Activated T-cell treated with anti-CD3 and anti-CD28 coated beads for 48 hours (primary cell): ENCODE measurements at places on chromosomes 7 and 10.
A peak's percentile ranks its signal among the peaks of the same experiment; 100 is the strongest.

- DNase-seq, result peak; percentile 12
Observed at GRCh38 chr7:51430480-51431086, 114.0 kb upstream of the COBL start.

DNA sequence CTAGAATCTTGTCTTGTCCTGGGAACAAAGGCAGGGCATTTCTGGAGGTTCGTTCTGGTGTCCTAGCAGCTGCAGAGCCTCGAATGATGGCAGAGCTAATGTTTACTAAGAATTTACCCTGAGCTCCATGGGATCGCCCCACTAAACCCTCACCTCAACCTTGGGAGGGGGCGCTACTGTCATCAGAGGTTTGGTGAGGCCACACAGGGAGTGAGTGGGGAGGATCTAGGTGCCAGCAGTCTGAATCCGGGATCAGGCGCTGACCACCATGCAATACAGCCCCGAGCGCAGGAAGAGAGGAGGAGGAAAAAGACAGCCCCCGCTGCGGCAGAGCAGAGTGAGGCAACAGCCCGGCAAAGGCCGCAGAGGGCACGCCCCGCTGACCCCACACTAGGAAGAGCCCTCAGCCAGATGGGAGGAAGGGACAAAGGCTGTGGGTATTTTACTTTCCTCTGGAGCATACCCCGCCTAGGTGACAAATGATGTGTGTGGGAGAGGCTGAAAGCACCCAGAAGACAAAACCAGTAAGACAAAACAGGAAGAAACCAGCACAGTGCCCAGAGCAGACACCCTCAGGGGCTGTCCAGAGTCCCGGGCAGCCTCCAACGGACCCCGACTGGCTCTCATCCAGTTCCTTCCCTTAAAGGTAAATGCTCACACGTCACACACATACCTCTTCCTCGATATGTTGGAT lies 103.5 kb downstream of the FAM53B start:
- DNase-seq, result no peak

DNA sequence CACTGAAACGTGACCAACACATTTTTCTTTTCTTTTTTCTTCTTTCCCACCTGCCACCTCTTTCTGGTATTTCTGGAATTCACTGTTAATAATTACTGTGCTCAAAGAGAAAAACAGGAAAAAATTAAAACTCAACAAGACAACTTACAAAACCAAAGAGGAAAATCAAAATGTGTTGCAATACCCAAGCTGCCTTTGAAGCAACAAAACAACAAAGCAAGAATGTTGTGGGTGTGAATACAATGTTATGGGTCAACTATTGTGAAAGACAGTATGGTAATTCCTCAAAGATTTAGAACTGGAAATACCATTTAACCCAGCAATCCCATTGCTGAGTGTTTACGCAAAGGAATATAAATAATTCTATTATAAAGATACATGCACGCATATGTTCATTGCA lies 415.1 kb downstream of the GFRA1 start:
- no peak for DNase-seq

DNA sequence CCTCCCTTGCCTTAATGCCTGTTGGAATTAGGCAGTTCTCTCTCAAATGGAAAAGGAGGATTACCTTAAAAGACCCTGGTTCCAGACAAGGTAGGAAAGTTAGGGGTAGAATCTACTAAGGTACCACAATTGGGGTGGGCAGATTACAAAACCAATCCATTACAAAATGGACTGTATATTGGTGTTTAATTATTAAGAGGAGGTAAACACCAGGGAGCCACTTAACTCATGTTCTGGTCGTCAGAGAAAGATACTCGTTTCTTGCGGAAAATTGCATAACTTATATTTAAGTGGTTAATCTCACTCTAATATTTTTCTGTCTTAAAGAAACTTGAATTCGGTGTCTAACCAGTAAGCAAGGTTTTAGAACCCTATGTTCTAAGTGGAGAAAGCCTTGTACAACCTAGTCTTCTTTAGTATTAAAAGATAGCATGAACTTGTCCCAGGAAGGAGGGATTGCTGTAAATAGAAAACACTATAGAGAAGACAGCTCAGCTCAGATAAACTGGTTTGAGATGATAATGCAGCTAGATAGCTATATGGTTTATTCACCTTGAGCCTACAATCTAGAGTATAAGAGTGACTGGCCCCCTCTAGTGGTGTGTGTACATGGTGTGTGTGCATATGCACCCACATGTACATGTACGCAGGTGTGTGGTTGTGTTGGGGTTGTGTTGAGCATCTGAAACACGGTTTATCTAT lies 58.0 kb upstream of the STRIP2 start:
- DNase-seq, result peak; percentile 29

- no peak for DNase-seq
Observed at GRCh38 chr7:127771707-127772106, 119.7 kb downstream of the SND1 start.

DNA sequence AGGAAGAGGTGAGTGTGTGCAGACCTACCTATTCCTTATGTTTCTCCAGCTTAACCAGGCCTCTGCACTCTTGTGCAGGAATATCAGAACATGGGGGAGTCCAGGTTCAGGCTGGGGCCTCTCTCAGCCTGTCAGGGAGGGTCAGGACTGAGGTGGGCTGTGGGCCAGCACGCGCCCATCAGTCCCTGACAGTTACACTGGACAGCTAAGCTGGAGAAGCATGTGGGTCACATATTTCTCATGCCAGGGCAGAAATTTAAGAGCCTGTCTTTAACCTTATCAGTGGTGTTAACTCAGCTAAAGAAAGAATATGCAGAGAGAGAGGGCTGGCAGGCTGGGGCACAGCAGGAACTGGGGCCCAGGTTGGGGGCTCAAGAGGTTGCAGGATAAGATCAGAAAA lies 8.7 kb upstream of the POLD2 start:
- DNase-seq, result no peak

DNA sequence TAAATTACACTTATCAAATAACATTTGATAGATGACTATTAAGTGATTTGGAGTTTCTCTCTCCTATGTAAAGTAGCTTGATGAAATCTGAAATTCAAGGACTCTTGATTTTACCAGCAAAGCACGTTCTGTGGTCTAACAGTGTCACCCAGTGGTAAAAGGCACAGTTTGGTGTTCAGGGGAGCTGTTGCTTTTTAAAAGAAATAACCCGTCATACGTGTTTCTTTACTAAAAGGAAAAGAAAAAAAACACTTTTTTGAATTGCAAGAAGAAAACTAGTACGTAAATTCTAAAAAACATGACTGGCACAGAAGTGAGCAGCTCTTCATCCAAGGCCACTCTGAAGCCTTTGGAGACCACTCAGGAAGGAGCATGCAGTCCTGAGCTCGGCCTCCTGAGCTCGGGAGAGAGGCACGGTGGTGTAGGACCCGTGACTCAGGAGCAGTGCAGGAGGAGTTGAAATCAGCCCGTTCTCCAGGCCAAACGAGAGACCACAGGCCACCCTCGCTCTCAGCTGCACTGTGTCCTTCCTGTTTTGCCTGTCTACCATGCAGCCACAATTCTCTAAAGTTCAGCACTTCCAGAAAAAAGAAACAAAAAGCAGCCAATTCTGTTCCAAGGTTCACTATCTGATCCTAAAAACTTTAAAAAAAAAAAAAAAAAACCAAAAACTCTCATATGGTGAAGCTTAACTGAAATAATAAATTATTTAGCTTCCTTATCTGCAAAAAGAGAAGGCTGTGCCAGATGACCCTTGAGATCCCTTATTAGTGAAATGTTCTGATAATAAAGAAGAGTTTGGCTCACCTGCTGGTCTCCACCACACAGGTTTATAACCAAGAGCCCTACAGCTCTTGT lies 212.6 kb upstream of the FRMD4A start:
- DNase-seq, result no peak

DNA sequence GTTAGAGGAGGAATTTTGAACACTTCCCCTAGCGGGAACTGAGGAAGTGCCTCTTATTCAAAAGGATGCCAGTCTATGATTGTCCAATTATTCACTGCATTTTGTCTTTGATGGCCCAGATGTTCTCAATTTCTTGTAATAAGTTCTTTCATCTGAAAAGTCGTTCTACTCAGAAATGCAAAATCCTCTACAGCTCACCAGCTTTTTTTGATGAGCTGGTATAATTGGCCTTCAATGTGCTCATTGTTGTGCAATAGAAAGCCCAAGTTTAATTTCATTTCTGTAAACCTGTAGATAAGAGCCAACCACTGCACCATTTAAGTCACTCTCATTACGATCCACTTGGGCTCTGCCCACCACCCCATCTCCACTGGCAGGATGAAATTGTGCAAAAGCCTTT lies 978.7 kb upstream of the AUTS2 start:
- DNase-seq, result no peak

DNA sequence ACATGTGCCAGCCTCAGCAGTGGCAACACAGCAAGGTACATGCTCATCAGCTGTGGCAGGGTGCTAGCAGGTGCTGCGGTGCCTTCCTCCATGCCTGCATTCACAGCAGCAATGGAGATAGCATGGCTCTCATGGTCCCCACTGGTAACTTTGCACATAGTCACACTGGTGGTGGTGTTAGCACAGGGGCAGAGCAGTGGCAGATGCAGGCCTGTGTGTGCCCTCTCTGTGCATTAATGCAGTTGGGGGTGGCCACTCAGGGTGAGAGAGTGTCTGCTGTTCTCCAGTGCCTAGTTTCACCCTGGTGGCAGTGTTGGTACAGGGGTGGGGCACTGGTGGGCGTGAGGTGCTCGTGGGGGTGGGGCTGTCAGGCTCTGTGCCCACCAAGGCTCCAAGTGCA lies 17.7 kb upstream of the PPP1R3A start:
- DNase-seq, result no peak

DNA sequence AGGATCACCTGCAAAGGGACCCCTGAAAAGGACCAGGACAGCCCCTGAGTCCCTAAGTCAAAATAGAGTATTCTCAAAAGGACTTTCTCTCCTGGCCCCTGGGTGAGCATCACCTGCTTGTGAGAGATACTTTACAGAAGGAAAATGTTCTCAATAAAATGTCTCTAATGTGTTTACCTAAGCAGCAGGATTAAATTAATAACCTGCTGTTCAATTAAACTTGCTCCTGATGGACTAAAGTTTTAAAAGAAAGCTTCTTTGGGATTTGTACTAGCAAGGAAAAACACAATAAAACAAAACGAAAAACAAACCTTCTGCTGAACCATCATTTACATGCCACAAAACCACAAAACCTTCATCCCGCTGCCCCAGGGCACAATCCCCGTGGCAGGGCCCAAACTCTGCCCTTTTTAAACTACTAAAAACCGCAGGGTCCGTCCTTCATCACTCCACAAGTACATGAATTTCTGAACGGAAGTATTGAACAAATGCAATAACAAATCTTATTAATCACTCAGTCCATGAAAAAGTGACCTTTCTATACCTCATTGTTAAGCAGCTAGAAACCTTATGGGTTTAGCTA lies 197.7 kb downstream of the TCERG1L start:
- no peak for DNase-seq

- no peak for DNase-seq
Observed at GRCh38 chr10:78931321-78932053, 137.3 kb upstream of the ZMIZ1 start.

GRCh38 chr7:55158541-55159382 lies 139.9 kb downstream of the EGFR start:
- DNase-seq, result no peak

DNA sequence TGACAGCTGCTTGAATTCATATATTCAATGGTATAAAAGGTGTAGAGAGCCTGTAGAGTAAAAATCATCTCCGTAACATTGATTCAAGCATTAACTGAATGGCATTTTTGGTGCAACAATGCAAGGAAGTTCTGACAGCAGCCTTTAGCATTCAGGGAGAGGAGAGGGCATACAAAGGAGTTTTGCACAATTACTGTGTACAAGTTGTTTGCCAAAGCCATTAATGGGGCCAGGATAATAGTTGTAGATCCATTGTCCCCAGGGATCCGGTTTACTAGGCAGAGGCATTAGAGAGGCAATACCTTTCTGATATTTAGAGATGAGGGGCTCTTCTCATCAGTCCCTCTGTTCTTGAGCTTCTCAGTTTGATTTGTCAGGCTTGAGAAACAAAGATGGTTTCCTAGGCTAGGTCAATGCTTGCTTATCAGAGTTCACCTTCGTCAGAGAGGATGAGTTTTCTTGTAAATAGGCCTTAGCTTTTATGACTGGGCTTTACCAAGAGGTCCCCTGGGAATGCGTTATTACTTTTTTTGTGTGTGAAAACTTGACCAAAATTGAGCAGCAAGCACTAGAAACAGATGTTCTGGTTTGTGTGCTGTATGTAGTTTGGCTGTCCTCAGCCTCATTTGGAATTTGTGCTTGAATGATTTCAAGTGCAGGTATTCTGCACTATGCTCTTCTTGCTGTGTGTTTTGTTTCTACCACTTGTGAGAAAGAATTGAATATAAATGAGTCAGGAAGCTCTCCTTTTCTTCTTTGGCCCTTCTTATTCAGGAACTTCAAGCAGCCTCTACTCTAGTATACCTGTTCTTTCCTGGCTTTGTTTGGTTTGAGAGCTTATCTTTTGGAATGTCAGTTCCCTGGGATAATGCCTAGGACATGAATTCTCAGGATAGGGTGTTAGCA lies 32.0 kb downstream of the SND1 start:
- no peak for DNase-seq

DNA sequence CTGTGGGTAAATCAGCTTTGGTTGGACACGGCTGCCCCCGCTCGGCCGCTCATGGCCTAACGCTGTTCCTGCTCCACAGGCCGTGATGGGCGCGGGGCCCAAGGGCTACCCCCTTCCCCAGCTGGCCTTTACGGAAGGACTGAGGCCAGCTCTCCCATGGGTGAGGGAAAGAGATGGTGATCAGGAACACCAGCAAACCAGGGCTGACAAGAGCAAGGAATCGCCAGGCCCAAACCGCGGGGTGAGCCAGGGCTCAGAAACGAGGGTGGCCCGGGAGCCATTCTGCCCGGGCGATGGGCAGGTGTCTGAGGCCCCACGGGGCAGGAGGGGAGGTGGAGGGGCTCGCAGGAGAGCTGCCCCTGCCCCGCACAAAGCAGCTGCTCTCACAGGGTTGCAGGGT lies 26.6 kb downstream of the GPER1 start:
- no peak for DNase-seq

GRCh38 chr7:2130096-2130375 lies 102.7 kb downstream of the MAD1L1 start:
- DNase-seq, result no peak

DNA sequence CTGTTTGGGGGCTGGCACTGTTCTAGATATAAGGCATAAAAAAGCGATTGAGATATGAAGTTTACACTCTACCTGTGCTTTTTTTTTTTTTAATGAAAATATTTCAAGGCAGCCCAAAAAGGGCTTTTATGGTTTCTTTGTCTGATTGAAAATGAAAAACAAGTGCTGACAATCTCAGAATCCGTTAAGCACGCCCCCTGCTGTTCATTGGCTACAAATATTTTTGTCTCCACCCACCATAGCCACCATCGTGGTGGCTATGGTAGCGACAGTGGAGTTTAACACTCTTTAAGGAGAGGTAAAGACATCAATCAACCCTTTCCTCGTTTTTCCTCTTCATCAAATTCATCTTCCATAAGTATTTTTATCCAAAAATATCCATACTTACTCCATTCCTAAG lies 94.2 kb downstream of the CD36 start:
- DNase-seq, result no peak

GRCh38 chr7:29005829-29006228 lies 47.7 kb upstream of the TRIL start:
- DNase-seq, result no peak

GRCh38 chr7:55573234-55573900 lies 1.1 kb upstream of the VOPP1 start:
- no peak for DNase-seq

GRCh38 chr7:72037516-72037915 lies 374.6 kb downstream of the CALN1 start:
- no peak for DNase-seq
